ENCODE measurements at places on chromosomes 13 and 19.

GRCh38 chr13:39269411-39269810, 231.2 kb downstream of the NHLRC3 start:
- H3K4me1 ChIP-seq: no peaks in the 10 kb centered on the region
- no peak overlapping the region for H3K4me3 ChIP-seq
- peaks cover 5% of the 10 kb centered on the region for H3K27me3 ChIP-seq
- H3K27ac ChIP-seq: no peak overlapping the region

DNA sequence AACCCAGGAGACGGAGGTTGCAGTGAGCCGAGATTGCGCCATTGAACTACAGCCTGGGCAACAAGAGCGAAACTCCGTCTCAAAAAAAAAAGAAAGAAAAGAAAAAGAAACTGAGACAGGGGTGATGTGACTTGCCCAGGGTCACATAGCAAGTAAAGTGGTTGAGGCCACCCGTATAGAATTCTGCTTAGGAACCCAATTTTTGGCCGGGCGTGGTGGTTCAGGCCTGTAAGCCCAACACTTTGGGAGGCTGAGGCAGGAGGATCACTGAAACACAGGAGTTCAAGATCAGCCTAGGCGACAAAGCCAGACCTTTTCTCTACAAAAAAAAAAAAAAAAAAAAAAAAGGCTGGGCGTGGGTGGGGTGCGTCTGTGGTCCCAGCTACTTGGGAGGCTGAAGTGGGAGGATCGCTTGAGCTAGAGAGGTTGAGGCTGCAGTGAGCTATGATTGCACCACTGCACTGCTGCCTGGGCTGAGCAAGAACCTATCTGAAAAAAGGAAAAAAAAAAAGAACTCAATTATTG, 1.3 kb downstream of the SNRPA start:
- H3K4me3 ChIP-seq: peak overlapping the region; percentile 100
- H3K4me1 ChIP-seq: peaks cover 68% of the 10 kb centered on the region
- peaks cover 51% of the 10 kb centered on the region for H3K36me3 ChIP-seq
- peak overlapping the region; percentile 99 for H3K27ac ChIP-seq

- peak overlapping the region; percentile 57 for H3K4me3 ChIP-seq
- peaks cover 36% of the 10 kb centered on the region for H3K4me1 ChIP-seq
- peaks cover 4% of the 10 kb centered on the region for H3K36me3 ChIP-seq
- H3K27ac ChIP-seq: no peak overlapping the region
- peak; percentile 45 for DNase-seq
Measured at GRCh38 chr19:58401840-58402421, 6.5 kb downstream of the RNF225 start.

DNA sequence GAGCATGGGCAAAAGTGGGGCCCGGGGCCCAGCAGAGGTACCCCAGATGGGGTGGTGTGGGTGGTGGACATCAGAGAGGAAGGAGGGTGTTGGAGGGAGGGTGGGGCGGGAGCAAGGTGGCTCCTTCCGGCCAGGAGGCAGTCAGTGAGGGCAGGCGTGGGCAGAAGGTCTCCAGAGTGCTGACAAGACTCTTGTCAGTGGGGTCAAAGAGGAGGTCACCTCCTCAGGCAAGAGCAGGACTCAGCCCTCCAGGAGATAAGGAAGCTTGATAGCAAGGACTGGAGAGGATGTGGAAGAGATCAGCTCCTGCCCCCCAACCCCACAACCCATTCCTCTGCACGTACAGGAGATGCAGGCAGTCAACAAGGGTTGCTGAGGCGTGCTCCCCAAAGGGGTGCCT, 9.8 kb downstream of the GJA3 start:
- H3K27me3 ChIP-seq: peaks cover 50% of the 10 kb centered on the region
- DNase-seq: no peak
- no peak overlapping the region for H3K27ac ChIP-seq
- no peak overlapping the region for H3K4me3 ChIP-seq

GRCh38 chr19:16801600-16802013, 27.6 kb upstream of the SIN3B start:
- H3K4me1 ChIP-seq: no peaks in the 10 kb centered on the region
- no peaks in the 10 kb centered on the region for H3K36me3 ChIP-seq
- H3K4me3 ChIP-seq: no peak overlapping the region
- no peak overlapping the region for H3K27ac ChIP-seq

DNA sequence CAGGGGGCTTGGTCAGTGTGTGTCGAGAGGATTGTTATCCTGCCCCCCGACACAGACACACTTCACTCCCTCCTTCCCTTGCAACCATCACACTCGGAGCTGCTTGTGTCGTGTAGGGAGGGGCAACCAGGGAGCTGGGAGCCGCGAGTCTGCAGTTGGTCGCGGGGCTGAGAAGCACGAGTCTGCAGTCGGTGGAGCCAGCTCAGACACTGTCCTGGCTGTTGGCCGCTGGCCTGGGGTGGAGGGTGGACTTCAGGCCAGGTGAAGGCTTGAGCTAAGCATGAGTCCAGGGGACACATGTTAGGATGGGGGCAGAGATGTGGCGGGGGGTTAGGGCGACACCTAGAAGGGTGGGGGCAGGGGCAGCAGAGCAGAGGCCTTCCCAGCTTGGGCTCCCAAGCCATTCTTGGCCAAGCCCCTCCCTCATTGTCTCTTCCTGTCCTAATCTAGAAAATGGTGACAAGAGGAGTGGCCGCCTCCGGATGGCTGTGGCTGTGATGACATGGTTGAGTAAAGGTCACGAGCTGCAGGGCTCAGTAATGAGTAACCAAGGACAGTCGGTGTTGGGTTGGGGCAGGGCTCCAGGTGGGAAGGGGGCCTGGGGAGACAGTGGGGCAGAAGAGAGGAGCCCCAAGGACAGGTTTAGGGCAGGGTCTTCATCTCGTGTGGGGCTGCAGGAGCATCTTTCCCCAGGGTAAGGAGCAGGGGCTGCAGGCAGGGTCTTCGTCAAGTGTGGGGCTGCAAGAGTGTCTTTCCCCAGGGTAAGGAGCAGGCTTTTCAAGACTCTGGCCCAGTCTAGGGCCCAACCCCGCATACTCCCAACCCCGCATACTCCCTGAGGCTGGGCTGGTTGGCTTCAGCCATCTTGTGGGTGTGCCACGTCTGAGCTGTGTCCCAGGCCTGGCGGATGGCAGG, 8.6 kb downstream of the PPP5C start:
- DNase-seq: no peak
- no peak overlapping the region for H3K27ac ChIP-seq

GRCh38 chr19:18301718-18302111, 20.3 kb upstream of the JUND start:
- peaks cover 56% of the 10 kb centered on the region for H3K4me1 ChIP-seq
- peaks cover 21% of the 10 kb centered on the region for H3K36me3 ChIP-seq
- no peaks in the 10 kb centered on the region for H3K27me3 ChIP-seq
- DNase-seq: no peak
